ENCODE measurements at places on chromosomes 12 and 14.

DNA sequence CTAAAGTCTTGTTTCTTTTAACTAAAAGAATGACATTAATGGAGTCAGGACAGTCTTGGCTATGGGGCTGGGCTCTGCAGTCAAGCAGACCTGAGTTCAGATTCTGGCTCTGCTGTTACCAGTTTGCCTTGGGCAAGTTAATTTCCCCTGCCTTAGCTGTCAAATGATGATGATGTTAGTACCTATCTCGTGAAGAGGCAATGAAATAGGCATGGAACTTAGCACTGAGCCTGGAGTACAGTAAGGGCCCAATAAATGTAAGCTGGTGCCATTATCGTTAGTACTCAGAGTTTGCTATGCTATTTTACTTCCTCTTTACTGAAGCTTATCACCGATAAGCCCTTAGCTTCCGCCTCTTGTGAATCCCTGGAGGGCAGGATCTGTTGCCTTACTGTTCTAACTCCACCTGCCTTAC lies 8.5 kb downstream of the FBXW8 start:
- DNase-seq = no peak

- DNase-seq = no peak
These were observed 115.8 kb downstream of the DAD1 start for GRCh38 chr14:22472935-22473854.

- DNase-seq = no peak
These were observed 236.8 kb upstream of the AVPR1A start for GRCh38 chr12:63387771-63388170.

GRCh38 chr12:65488197-65488596 lies 209.7 kb downstream of the MSRB3 start:
- no peak for DNase-seq

- DNase-seq = no peak
These were observed 102.7 kb downstream of the RBM19 start for GRCh38 chr12:113863455-113863845.

GRCh38 chr12:109057376-109057775 lies 5.0 kb downstream of the USP30 start:
- no peak for DNase-seq

- no peak for DNase-seq
These were observed 78.6 kb upstream of the IFNG-AS1 start for GRCh38 chr12:67910360-67911274.

DNA sequence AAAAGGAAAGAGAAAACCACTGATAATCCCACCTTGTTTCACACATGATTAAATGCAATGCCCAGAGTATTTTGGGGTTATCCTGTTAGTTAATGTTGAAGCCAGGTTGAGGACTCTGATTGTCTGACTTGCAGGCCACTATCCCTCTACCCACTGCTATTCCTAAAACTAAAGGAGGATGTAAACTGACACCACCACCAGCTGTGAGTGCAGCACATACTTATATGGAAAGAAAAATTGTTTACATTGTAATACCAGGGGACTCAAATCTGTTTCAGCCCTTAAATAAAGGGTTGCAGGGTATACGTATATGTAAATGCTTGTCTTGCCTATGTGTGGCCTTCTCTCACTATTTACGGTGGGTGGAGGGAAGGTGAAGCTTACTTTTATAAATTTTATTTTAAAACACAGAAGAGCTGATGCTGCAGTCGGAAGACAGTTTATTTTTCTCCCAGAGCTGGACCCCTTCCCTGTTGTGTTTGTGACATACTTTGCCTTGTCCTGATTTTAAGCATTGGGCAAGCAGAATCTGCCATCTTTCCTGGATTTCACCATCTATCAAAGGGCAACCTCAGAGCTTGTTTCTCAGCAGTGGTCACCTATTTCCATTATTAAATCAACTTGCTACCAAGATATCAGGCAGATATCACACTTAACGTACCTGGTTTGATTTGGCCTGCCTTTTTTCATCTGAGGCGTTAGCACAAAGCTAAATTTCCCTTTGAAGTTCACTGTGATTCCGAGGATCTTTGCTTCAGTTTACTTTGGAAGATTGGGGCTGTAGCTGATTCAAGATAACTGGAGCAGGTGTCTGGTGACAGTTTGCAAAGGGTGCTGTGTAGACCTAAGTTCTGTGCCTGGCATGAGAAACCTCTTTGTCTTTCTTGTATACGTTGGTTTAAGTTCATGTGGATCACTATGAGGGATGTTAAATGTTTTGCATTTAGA lies 25.2 kb downstream of the DAAM1 start:
- DNase-seq = no peak

GRCh38 chr12:79769189-79769859 lies 78.6 kb upstream of the PAWR start:
- DNase-seq = no peak

DNA sequence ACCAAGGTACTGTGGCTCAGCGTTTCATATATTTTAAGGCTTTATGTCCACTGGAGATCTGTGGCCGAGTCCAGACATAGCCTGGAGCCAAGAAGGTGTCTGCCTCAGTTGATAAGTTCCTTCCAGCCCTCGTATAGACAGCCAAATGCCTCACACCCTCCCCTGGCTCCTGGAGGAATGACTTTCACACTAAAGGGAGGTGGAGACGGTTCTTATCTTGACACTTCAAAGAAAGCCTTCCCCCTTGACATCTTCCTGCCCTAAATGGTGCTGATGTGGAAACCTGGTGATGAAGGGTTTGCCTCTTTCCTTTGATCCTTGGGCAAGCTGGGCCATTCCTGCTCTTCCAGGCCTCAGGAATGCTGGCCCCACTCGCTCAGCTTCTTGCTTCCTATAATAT lies 474.8 kb upstream of the TBX3 start:
- DNase-seq = no peak

GRCh38 chr12:46921048-46921763 lies 95.4 kb upstream of the SLC38A4 start:
- no peak for DNase-seq

- no peak for DNase-seq
These were observed 92.7 kb upstream of the PRMT8 start for GRCh38 chr12:3398196-3398789.

DNA sequence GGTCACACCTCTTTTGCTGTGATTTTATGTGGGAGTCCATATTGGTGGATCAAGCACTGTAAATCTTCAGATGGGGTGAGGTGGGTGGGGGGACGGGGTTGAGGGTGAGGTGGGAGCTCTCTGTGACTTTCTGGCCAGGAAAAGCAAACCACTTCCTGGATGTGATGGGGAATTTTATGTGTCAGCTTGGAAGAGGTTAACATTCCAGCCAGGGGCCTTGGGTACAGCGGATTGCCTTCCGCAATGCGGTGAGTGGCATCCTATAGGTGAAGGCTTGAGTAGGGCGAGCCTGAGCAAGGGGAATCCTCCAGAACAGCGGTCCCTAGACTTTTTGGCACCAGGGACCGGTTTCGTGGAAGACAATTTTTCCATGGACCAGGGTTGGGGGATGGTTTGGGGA lies 36.2 kb downstream of the DLK1 start:
- DNase-seq = no peak

DNA sequence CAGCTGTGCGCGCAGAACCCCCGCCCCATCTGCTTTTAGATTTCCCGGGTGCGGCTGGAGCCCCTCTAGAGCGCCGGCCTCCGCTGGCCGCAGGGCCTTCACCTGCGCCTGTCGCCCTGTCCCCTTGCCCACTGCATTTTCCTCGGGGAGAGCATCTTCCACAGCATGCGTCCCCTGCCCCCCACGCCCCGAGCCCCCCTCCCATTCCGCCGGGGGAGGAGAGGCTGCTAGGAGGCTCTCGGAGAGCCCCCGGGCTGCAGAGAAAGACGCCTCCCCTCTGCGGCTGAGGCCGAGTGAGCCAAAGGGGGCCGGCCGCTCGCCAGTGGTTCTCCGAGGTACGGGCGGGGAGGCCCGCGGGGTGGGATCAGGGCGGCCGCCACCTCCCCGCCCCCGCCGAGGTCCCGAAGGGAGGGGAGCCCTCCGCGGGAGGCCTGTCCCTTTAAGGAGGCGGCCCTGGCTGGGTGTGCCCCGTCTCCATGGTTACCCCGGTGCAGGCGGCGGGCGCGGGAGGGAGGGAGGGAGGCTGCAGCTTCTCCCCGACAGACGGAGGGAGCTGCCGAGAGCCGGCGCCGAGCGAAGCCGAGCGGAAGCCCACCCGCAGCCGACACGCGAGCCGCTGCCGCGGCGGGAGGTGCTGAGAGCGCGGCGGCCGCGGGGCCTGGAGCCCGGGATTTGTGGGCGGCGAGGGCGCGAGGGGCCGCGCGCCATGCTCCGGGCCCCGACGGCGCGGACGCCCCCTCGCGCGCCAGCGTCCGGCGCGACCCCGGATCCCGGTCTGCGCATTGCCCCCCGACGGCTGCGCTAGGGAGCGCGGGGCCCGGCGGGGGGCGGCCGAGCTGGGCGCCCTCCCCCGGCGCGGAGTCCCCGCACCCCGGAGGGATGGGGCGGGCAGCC lies at the start of gene KCNH3:
Gene KCNH3, plus strand, starts transcription at position 521 of the 894 bp plus-strand sequence. CDS start 387 bp downstream, outside the sequence.
- DNase-seq = peak; percentile 75

DNA sequence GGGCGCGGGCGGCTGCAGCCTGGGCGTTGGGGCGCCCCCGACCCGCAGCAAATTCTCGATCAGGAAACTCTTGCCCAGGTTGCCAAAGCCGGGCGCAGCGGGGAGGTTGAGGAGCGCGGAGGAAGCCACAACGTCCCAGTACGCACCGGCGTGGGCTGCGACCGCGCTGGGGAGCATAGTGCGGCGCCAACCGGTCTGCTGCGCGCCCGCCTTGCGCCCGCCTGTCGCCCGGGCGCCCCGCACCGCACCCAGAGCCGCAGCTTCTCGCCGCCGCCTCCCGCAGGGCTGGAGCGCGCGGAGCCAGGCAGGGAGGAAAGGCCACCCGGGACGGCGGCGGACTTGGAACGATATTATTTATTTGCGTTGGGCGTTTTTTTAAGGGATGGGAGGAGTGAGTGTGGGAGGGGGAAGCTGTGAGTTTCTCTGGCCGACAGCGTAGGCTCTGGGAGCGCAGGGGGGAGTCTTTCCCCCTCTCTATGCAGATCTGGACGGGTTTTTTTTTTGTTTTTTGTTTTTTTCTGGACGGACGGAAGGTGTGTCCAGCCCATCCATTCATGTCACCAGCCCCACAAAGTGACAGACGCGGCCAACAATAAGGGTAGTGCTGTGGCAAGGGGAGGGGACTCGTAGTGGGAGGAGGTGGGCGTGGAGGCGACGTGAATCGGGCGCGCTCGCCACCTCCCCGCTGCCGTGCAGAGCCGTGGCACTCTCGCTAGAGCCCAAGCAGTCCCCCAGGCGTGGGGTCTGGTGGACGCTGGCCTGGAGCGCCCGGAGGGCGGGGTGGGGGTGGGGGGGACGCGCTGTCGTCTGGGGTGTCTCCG lies at the start of gene DBX2:
Gene DBX2, minus strand, starts transcription at position 349 of the 821 bp plus-strand sequence. Its CDS starts 172 bp downstream, at position 177.
- DNase-seq = no peak

DNA sequence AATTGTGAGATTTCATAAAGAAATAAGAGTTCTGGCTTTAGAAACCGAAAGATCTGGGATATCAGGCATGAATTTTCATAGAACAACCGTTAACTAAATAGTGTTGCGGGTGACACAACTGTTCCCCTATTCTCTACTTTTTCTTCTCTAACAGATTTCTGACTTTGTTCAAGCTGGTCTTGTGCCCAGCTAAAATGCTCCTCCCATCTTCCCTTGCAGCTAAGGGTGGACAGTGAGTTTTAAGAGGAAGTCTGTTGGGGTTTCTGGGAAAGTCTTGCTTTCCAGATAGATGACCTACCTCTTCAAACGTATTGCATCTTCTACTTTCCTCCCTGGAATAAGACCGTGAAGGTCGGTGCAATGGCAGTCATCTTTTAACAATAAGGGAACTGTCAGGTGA lies 18.7 kb downstream of the CCDC63 start:
- DNase-seq = no peak

DNA sequence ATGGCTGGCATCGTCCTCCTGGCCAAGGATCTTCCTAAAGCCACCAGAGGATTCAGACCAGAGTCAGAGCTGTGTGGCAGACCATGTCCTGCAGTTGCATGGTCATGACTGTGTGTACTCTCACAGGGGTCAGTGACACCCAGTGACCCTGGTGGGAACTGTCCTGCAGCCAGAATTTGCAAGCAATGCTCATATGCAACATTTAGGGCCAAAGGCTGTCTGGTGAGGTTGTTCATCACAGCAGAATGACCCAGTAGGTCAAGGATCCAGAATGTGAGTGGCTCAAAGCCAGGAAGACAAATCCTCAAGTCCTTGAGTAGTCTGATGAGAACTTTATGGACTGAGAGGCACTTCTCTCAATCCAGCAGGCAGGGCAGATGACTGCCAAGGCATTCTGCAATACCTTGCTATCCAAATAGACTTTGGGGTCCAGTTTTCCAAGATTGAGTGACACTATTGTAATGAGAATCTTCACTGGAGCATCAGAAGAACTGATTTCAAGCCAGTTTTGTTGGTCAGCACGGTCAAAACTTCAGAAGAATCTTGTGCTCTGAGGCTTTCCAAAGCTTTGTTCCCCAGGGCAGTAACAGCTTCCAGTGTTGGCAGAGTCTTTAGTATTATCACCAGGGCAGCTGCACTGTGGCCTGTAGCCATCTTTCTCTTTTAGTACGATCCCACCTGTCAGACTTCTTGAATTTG lies 122.0 kb downstream of the PTCSC3 start:
- no peak for DNase-seq

GRCh38 chr12:6183689-6184428 lies 16.3 kb upstream of the CD9 start:
- no peak for DNase-seq

DNA sequence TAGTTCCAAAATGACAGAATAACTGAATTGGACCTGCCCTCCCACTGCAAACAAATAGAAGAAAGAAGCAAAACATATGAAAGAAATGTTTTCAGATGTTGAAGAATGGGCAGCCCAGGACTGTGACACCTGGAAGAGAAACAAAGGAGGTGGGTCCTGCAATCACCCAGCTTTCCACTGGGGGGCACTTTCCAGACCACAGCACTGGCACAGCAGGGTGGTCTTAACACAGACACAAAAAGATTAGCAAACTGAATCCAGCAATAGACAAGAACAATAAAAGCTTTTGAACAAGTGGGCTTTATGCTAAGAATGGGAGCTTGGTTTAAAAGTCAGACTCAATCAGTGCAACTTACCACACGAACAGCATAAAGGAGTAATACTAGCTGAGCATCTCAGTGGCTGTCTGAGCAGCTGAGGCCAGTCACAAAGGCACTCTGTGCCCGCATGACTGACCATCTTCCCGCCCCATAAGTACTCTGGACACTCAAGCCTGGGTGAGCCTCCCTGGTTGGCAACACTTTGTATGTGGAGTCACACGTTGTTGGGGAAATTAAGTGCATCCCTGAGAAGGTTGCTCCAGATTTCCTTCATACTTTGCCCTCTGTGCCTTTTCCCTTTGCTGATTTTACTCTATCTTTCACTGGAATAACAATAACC lies 27.7 kb downstream of the JKAMP start:
- DNase-seq = no peak

GRCh38 chr12:115001571-115002180 lies 317.7 kb upstream of the TBX3 start:
- no peak for DNase-seq
